ENCODE measurements at places on chromosomes 2 and 18. TPM values are rescaled to one million over a fixed set of nuclear protein-coding genes. Genes with fewer than 3 reads are reported as not detected.

DNA sequence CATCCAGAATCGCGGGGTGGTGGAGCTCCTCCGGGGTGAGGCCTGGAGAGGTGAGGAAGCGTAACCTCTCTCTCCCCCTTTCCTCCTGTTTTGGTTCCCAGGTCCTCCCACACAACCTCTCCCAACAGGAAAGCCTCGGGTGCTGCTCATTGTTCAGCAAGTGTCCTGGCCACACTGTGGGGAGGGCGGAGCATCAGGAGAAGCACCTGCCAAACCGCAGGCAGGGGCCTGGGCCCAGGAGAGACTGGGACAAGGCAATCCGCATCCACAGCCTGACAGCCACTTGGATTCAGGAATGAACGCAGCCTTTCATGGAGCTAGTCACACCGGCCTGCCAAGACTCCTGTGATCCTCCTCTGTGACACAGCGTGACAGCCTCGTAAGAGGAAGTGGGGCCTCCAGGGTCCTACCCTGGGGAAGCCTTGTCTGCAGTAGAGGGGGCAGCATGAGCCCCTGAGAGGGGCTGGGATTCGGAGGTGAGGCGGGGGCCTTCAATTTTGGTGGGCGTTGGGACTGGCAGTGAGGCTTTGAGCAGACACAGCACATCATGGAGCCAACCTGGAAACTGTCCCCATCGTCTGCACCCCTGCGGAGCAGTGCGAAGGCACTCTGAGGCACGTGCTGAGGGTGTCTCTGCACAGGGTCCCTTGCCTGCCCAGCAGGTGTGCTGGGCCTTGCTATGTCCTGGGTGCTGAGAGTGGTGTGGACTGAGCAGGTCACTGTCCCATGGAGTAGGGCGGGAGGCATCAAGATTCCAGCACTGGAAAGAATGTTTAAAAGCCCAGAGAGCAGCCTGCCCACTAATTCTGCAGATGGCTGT is 62.2 kb downstream of the EDAR start:
- ATAC-seq: no peak

DNA sequence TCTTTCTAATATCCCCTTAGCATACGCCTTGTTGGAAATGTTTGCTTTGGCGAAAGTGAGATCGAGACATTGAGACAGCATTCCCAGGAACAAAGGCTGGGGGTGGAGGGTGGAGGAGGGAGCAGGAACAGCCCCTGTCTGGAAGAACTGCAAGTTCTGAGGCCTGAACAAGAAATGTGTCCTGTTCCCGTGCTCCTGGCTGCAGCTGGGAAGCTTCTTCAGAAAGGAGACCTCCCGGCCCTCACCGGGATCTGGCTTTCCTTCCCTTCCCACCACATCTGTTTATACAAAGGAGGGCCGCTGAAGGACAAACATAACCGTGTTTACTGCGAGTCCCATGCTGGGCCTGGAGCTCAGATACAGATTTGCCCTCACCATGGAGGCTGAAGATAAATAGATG is 35.9 kb downstream of the AFF3 start:
- ATAC-seq: peak; percentile 68

GRCh38 chr18:61541673-61542072 is 208.4 kb downstream of the CDH20 start:
- no peak for ATAC-seq

- ATAC-seq: no peak
These were observed 145.0 kb downstream of the SPP2 start for GRCh38 chr2:234195516-234195915.

- ATAC-seq: peak; percentile 89
These were observed 452.3 kb upstream of the ID2 start for GRCh38 chr2:8229546-8229986.

The UPP2 gene
- total RNA-seq: 0.35 TPM

GRCh38 chr18:45197526-45197970 is 417.7 kb upstream of the SLC14A2 start:
- no peak for ATAC-seq

The LRRC30 gene
- not detected for total RNA-seq

DNA sequence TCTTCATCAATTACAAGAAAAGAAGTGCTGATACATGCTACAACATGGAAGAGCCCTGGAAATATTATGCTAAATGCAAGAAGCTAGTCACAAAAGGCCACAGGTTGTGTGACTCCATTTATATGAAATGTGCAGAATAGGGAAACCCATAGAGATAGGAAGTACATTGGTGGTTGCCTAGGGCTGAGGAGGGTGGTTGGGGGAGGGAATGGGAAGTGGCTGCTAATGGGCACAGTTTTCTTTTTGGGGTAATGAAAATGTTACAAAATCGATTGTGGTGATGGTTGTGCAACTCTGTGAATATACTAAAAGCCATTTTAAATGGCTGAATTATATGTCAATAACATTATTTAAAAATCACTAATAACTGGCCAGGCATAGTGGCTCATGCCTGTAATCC is 24.3 kb upstream of the RESP18 start:
- no peak for ATAC-seq

The CYS1 gene
- 8.6 TPM for total RNA-seq

DNA sequence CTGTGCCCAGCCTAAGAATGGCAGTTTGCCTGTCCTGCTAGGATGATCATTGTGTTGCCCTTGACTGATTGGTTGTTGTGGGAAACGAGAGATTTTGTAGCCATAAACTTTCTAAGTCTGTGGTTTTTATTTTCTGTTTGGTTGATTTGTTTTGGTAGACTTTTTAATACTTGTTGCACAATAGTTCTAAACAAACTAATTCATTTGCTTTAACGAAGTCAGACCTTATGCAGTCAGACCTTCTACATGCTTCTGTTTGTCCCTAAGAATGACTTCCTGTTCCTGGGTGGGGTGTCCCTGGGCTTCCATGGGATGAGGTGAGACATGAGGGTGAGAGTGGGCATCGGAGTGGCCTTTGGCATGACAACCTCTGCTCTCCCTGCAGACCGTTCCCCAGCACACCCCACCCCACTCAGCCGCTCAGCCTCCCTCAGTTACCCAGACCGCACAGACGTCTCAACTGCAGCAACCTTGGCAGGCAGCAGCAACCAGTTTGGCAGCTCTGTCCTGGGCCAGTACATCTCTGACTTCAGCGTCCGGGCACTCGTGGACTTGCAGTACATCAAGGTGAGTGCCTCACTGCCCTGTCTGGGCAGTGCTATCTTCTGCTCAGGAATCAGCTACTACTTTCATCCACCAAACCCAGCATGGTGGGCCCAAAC is 7.8 kb upstream of the CNNM3 start:
- no peak for ATAC-seq

GRCh38 chr18:27582760-27583412 is 397.8 kb upstream of the CHST9 start:
- no peak for ATAC-seq

DNA sequence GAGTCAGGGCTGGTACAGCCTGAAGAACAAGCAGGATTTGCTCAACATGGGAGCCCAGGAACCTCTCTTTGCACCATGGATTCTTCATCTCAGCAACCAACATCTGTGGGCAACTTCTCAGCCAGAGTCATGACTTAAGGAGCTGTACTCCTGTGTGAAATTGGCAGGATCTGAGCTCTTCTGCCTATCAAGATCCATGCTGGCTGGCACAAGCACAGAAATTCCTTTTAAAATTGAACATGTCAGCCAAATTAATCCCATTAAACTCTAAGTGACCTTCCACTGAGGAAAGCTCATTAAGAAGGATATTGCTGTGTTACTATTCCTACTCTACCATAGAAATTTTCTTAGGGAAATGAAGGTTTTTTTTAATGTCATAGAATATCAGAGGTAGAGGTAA is 110.5 kb upstream of the SCG2 start:
- no peak for ATAC-seq

DNA sequence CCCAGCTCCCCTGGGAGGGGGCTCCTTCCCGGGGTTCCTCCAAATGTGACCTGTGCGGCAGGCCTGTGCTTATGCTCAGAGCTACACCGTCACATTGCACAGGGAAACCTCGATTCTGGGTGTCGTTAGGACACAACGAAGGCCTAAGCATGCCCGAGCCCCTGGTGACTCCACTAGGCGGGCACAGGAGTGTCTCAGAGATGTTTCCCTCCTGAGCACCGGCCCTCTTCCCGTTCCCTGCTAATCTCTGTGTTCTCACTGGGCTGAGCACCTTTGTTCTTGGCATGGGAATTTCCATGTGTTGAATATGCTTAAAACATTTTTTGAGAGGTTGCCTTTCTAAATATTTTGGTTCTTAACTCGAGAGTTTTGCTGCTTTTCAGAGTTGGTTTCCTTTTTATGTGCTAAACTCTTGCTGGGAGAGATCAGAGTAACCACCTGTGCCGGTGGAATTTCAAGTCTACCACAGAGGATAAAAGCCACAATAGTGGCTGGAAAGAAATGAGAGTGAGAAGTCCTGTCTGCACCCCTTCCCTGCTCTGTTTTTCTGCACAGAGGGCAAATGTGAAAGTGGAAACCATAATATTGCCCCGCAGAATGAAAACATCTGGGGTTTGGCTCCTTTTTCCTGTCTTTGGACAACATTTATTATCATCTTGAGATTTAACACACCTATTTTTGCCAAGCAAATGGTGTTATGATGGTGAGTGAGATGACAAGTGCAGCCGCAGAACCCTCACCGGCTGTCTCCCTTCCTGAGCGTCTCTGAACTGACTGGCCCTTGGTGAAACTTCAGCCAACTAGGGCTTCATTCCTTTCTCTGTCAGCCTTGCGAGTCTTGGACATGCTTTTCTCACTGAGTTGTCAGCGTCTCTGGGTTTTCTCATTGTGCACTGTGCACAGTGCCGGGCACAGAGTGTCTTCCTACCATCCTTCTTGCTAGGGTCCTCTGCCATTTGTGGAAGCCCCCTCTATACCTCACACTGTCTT is 154.1 kb downstream of the VAPA start:
- peak; percentile 43 for ATAC-seq

The SULT1C2 gene
- total RNA-seq: not detected

The ZNF532 gene
- 78.8 TPM for total RNA-seq

The ACTR3 gene
- total RNA-seq: 202 TPM

DNA sequence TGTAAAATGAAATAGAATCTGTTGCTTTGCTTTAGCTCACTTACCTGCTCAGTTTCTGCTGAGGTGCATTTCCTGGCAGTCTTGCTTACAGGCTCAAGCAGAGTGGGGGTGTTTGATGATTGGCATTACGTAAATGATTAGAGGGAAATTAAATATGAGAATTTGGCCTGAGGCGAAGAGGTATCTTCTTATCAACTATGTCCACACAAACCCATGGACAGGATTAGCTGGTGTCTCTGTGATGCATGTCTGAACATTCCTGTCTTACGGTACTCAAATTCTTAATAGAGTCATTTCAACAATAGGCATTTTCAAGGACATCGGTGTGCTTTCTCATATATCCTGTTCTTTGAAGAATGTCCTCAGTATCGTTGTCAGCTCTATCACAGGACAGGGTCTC is 102.1 kb downstream of the PRPF40A start:
- ATAC-seq: no peak

The SKOR2 gene
- not detected for total RNA-seq

The PDCD1 gene
- total RNA-seq: not detected

GRCh38 chr18:51801514-51801913 is 538.5 kb upstream of the DCC start:
- ATAC-seq: no peak

- no peak for ATAC-seq
These were observed 266.8 kb downstream of the NRXN1 start for GRCh38 chr2:50765146-50765545.

DNA sequence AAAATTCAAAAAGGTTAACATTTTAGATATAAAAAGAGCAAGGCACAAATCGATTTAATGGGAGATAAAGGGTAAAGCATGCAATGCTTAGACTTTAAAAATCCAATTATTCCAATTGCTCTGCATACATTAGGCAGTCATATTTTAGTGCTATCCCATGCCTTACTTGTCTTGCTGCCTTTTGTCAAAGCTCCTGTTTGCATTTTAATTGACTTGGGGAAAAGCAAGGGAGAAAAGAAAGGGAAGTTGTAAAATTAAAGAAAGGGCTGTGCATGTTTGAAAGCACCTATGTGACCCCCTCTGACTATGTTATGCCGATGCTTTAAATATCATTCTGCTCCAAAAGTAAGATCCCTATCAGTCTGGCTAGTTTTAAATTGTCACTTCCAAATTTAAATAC is 193.7 kb upstream of the VWC2L start:
- ATAC-seq: no peak

The PROKR1 gene
- total RNA-seq: 0.27 TPM

- peak; percentile 71 for ATAC-seq
These were observed 89.0 kb upstream of the RBMS1 start for GRCh38 chr2:160582490-160583145.

The ALKAL2 gene
- not detected for total RNA-seq

The WDSUB1 gene
- 6.2 TPM for total RNA-seq

DNA sequence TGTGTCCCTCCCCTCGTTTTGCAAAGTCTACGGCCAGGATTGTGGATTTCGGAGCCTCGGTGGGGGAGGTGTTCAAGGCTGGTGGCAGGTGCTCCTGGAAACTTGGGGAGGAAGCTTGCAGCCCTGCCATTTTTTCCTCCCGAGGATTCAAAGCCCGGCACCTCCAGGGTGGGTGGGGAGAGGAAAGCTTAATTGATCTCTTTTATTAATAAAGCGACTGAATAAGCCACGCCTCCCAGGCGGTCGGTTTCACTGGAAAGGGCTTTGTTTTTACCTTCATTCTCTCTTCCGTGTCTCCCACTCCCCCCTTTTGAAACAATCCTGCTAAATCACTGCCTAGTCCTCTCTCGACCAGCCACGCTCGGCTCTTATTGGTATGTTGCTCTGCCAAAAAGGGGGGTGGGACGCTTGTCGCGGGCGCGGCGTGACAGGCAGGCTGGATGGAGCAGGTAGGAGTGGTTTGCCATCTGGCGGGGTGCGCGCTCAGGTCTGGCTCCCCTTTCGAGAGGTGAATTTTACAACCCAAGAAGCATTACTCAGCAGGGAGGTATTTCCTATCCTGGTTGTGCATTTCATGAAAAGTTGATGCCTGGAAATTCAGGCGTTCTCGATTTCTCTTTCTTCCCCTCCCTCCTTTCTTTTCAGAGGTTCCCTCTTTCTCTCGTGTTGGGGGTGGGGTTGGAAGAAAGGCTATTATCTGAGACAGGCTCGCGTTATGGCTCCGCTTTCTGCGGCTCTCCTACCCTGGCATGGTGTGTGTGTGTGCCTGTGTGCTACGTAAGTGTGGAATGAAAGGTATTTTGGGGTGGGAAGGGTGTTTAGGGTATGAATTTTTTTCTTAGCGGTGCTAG is 1.4 kb downstream of the NEDD4L start:
- no peak for ATAC-seq

GRCh38 chr2:129823044-129823443 is 156.4 kb upstream of the RAB6C start:
- ATAC-seq: no peak

DNA sequence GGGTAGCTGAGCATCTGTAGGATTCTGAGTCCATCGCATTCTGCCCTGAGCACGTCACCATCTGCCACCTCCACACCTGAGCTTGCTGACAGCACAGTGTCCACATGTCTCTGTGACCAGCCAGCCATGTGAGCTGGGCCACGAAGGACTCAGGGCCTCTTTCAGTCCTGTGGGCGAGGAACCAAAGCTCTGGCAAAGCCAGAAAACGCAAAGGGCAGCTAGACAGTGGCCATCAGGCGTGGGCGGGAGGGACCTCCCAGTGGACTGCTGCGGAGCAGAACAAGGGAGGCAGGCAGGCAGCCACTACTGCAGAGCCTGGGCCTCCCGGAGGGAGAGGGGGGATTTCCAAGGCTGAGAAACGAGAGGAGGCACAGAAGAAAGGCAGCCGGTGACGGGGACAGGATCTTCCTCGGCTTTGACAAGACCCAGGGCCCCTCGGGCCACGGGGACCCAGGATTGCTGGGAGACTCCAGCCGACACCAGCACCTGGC is 274.6 kb upstream of the SALL3 start:
- no peak for ATAC-seq
